NCI-H1436 treated with DMSO at 0.1 percent for 48 hours (cell line): ENCODE measurements at places on chromosomes 12 and 14.

GRCh38 chr12:1691123-1692007 is 495 bp downstream of the ADIPOR2 start:
- DNase-seq, result no peak

- DNase-seq, result no peak
These were observed 128.8 kb downstream of the TSPAN9 start for GRCh38 chr12:3205742-3206519.

GRCh38 chr14:61872452-61872851 is 110.2 kb downstream of the SNAPC1 start:
- DNase-seq, result no peak

GRCh38 chr14:90491911-90492531 is 95.2 kb downstream of the CALM1 start:
- no peak for DNase-seq

- no peak for DNase-seq
These were observed 86.2 kb upstream of the SSTR1 start for GRCh38 chr14:38121320-38122020.

DNA sequence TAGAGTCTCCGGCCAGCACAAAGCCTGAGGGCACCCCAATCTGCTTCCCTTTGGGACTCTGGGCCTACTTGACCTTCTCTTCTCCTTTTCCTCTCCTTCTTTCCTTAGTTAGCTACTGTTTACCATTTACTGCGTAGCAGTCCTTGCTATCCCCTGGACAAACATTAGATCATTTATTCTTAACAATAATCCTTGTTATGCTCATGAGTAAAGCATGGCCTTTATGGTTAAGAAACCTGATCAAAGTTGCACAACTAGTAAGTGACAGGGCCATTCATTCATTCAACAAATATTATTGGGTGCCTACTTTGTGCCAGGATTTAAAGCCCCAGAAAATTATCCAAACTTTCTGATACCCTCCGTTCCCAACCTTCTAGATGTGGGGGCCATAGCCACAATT is 3.2 kb upstream of the HDAC7 start:
- no peak for DNase-seq

- DNase-seq, result no peak
These were observed 40.7 kb downstream of the TPCN1 start for GRCh38 chr12:113261847-113262470.

DNA sequence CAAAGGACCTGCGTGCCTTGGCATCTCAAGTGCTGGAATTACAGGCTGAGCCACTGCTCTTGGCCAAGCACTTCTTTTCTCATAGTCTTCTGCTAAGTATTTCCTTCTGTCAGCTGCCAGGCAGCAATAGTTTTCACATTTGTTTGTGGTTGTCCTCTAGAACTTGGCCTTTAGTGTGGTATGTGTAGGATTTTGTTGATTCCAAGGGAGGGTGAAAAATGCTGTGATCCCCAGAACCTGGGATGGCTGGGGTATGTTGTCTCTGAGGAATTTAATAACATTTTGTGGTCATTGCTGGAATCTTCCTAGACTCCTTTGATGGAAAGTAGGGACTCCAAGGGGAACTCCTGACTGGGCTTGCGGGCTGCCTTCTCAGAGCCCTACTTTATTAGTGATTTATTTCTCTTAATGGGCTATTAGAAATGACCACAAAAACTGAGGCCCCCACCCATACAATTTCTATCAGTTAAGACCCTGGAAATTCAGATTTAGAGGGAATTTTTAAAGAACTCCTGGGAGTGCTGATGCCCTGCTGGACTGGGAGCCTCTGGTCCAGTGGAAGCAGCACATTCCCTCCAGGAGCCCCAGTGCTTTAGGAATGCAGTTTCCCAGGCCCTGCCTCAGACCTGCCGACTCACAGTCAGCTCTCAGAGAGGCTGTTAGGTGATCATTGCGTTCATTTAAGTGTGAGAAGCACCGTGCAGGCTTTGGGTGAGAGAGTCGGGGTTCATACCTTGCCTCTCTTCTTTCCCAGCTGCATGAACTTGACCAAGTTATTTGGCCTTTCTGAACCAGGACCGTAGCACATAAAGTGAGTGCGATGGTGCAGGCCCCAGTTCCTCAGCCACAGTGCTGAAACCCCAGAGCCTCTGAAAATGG is 22.7 kb downstream of the TRAF3 start:
- no peak for DNase-seq

GRCh38 chr14:92551044-92551841 is 37.7 kb downstream of the RIN3 start:
- no peak for DNase-seq

DNA sequence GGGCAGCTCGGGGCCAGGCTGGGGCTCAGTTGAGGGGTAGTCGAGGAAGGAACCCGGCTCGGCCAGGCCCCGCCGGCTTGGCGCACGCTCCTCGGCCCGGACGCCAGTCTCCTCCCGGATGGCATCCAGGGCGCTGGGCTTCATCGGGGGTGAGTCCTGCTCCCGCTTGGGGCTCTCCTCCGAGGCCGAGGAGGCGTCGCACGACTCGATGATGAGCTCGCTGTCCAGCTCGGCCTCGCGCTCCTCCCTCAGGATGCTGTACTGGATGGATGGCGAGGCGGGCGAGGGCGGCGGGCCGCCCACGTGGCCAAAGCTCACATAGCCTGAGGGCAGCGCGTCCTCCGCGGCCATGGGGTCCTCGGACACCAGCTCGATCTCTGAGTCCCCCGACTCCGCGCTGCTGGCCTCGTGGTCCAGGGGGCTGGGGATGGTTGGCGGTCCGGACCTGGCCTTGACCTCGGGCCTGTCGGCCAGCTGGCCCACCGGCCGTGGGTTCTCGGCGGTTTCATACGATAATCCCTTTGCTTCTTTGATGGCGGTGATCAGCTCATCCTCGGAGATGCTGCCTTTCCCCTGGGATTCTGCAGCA is 143.4 kb downstream of the RTN1 start:
- no peak for DNase-seq

- no peak for DNase-seq
These were observed 21.8 kb downstream of the RAP1B start for GRCh38 chr12:68632486-68632885.

- no peak for DNase-seq
These were observed 11.6 kb downstream of the CIPC start for GRCh38 chr14:77109656-77110055.

DNA sequence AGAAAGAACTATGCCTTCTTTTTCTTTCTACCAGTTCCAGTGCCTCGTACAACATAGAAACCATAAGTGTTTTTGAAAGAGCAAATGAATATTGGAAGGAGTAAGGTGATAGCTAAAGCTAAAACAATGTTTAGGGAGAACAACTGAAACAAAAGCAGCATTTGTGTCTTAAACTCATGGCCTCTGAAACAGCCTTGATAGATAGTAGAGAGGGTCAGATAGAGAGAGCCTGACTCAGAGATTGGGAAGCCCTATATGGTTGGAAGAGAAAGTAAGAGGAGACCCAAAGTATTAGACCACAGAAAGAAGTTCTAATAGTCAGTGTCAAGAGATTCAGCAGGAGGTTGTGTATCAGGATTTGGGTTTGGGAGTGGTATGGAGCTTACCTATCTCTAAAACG is 79.6 kb upstream of the IFNG-AS1 start:
- no peak for DNase-seq

- no peak for DNase-seq
These were observed 285.5 kb downstream of the GLT1D1 start for GRCh38 chr12:129138776-129139175.

DNA sequence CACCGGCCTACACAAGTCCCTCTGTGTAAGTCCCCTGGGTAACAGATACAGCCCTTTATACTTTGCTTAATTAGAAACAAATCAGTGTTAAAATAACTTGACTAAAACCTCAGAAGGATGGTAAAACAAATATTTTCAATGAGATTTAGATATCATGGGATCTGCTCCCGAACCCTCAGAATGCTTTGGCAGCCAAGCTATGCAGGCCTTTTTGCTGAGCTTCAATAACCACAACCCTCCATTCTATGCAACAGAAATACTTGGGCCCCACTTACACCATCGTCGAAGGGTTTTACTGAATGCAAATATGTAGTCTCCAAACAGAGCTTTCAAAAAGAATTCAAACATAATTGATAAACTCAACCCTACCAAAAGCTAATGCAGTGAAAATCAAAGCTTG is 29.3 kb upstream of the PITPNM2 start:
- DNase-seq, result no peak

- no peak for DNase-seq
These were observed 80.8 kb downstream of the SLC35F4 start for GRCh38 chr14:57785058-57785457.

- no peak for DNase-seq
These were observed 209.1 kb upstream of the DAAM1 start for GRCh38 chr14:58979325-58979724.

- DNase-seq, result no peak
These were observed 201.4 kb upstream of the EEA1 start for GRCh38 chr12:93130366-93131054.

DNA sequence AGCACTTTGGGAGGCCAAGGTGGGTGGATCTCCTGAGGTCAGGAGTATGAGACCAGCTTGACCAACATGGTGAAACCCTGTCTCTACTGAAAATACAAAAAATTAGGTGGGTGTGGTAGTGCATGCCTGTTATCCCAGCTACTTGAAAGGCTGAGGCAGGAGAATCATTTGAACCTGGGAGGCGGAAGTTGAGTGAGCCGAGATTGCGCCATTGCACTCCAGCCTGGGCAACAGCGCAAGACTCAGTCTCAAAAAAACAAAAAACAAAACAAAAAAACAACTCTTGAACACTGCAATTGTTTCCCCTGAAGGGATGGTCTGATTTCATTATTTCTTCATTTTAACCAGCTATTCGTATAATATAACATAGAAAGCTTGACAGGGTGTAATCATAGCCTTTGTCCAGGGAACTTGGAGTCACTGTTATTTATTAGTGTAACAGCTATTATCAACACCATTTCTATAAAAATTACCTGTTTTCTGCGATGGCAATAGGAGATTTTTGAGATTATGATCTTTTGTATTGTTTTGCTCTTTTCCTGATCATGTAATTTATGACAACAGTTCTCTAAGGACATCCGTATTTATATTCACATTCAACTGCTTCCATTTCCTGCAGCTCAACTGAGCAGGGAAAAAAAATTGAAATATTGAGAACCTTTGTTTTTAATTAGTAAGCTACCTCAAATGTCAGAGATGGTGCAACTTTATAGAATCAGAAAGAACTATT is 94.7 kb downstream of the DIP2B start:
- DNase-seq, result no peak

GRCh38 chr14:101623685-101624444 is 62.6 kb downstream of the DIO3 start:
- no peak for DNase-seq

- DNase-seq, result no peak
These were observed 156.4 kb upstream of the PLXNC1 start for GRCh38 chr12:93991829-93992461.

DNA sequence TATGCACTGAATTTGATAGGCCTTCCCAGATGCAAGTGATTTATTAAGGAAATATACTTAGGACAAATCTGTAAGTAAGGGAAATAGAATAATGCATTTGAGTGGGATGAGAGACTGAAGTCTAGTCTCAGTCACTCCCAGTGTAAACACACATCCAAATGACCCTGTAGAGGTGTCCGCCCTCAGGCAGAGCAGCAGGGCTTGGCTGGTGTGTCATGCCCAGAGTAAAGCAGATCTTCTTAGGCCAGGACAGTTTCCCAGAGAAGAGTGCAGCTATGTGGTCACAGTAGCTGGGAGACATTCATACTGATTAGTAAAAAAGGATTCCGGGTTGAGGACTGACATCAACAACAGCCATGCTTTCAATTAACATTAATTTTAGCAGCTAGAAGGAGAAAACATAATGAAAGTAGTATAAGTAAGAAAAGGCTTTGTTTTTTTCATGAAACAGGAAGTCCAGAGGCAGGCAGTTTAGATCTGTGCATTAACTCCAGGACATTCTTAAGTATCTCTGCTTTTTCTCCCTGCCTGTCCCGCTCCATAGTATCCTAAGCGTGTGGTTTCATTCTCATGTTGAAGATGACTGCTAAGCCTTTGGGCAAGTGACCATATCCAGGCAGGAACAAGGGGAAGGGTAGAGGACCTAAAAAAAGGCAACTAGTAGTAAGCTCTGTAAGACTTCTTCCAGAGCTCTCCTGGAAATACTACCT is 35.7 kb downstream of the CNTN1 start:
- DNase-seq, result no peak

- DNase-seq, result no peak
These were observed 9.8 kb downstream of the EXOC3L4 start for GRCh38 chr14:103104389-103104653.

- DNase-seq, result peak; percentile 86
These were observed 424.1 kb downstream of the APAF1 start for GRCh38 chr12:99068993-99069747.

DNA sequence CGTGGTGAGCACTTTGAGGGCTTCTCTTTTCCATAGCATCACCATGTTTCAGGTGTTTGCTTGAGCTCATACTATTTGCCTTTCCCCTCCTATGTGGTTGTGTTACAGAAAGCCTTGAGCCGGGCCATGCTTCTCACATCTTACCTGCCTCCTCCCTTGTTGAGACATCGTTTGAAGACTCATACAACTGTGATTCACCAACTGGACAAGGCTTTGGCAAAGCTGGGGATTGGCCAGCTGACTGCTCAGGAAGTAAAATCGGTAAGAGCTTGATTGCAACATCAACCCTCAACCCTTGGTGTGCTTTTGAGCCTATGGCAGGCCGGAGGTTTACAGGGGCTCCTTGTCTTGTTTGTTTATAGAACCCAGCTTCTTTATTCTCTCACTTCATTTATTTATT is 8.1 kb downstream of the LETMD1 start:
- no peak for DNase-seq

- no peak for DNase-seq
These were observed 4.9 kb upstream of the MTA1 start for GRCh38 chr14:105414456-105415371.

DNA sequence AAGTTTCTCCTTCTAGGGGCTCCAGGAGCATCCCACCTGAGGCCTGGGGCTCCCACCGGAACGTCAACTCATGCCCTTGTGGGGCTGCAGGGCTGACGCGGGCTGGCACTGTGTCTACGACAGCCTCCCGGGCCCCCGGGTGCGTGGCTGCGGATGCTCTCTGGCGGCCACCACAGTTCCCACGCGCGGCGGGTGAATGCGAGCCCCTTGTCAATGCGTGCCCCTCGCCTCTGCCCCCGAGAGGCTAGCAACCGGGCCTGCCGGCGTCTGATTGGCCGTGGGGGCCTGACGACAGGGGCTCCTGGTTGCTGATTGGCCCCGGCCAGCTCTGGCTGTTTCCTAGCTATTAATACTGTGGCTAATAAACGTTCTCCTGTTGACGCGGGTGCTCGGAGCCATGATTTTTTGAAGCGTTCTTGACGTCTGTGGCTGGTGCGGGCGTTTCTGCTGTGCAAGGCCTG is 1.8 kb upstream of the MEG3 start:
- DNase-seq, result no peak

GRCh38 chr12:84920331-84920730 is 7.7 kb upstream of the SLC6A15 start:
- no peak for DNase-seq

GRCh38 chr12:106581543-106582248 is 1.1 kb upstream of the RFX4 start:
- no peak for DNase-seq

- no peak for DNase-seq
These were observed 14.4 kb downstream of the EVL start for GRCh38 chr14:100079726-100080005.
